ENCODE measurements at places on chromosomes 7 and 10.

GRCh38 chr10:110802090-110802489, 69.6 kb upstream of the PDCD4 start:
- no peak for DNase-seq

DNA sequence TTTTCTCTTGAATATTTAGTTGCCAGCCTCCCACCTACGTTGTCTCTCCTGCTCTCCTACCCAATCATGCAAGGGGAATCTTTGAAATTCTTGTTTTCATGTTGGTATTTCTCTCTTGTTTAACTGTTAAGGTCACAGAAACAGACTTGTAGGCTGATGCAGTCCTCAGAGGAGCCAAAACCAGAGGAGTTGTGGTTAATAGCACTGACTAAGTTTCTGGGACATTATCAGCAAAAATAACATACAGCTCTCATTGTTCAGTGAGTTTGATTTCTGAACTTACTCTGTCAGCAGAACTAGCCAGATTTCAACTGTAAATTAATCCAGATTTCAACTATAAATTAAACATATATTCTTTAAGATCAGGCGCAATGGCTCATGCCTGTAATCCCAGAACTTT, 11.1 kb upstream of the CUL1 start:
- DNase-seq, result no peak

GRCh38 chr7:121313220-121313792, 15.5 kb upstream of the WNT16 start:
- peak; percentile 50 for DNase-seq

- peak; percentile 85 for DNase-seq
Measured at GRCh38 chr7:1473864-1474512, 14.7 kb upstream of the MICALL2 start.
